ENCODE measurements at places on chromosomes 13 and 19.

- DNase-seq, result no peak
These were observed 4.1 kb downstream of the SLC17A7 start for GRCh38 chr19:49437231-49437630.

DNA sequence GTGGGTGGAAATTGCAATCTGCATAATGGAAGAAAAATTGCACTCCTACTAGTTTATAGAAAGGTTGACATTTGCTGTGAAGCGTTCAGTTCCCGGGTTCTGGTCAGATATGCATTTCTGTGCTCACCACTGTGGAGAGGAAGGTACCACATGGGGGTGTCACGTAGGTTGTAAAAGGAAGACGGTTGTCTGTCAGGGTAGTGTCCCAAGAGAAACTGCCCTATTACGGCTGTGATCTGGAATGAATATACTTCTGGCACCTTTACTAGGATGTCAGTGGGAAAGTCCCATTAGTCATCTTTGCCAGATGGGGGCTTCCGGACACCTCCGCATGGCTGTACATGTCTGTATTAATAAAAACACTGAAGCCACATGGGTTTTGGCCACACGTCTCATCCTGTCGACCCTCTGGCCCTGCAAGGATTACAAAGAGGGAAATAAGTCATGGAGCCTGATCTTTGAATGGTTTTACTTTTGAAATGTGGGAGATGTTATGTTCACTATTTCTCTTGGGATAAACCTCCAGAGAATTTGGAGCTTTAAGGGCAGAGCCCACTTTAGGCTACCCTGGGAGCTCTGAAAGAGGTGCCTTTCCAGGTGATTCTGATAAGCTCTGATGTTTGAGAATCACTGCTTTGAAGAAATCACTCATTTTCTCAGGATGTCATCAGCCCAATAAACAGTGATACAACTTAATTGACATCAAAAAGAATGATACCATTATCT is 133.9 kb downstream of the AKAP11 start:
- DNase-seq, result no peak

- no peak for DNase-seq
These were observed 43.5 kb upstream of the SERTM1 start for GRCh38 chr13:36630181-36630803.

- DNase-seq, result no peak
These were observed 57.8 kb upstream of the C13orf46 start for GRCh38 chr13:114031631-114032030.

DNA sequence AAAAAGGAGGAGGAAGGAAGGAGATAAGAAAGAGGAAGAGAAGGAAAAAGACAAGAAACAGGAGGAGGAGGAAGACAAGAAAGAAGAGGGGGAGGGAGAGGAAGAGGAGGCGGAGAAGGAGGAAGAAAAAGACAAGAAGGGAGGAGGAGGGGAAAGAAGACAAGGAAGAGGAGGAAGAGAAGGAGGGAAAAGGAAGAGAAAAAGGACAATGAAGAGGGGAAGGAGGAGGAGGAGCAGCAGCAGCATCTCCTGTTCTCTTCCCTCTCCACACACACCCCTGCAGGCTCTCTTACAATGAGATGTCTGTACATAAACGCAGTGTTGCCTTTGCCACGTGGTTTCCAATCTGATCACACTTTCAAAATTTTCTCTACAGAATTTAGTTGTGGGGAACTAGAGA is 66.6 kb downstream of the RUBCNL start:
- no peak for DNase-seq

All from stimulated activated CD4-positive, alpha-beta T cell treated with anti-CD3 and anti-CD28 coated beads, Interleukin-1b, Interleukin-23, amount 100 ng/mL, for 1 hour (primary cell).